Cardiac atrium fibroblast (primary cell): ENCODE measurements at places on chromosomes 1 and 21. TPM values are rescaled to one million over a fixed set of nuclear protein-coding genes. Genes with fewer than 3 reads are reported as not detected.

The KIF2C gene
- total RNA-seq, result 6.1 and 10.4 TPM in 2 replicates

The NUP210L gene
- not detected in 2 replicates for total RNA-seq

The TNFRSF1B gene
- 17.2 and 30.5 TPM in 2 replicates for total RNA-seq

The COP1 gene
- 26.2 and 26.7 TPM in 2 replicates for total RNA-seq

The PLXNA2 gene
- 22.7 and 37.6 TPM in 2 replicates for total RNA-seq

The IGSF9 gene
- total RNA-seq, result 0.16 TPM in 1 of 2 replicates, not detected in the other

The BARHL2 gene
- not detected in 2 replicates for total RNA-seq

The OR2T35 gene
- total RNA-seq, result not detected in 2 replicates

The C1orf94 gene
- not detected in 2 replicates for total RNA-seq

The OR6Y1 gene
- total RNA-seq, result not detected in 2 replicates

The BCAR3 gene
- 44.8 and 45.7 TPM in 2 replicates for total RNA-seq

The MYBPH gene
- total RNA-seq, result not detected in 2 replicates

The LCE2A gene
- not detected in 2 replicates for total RNA-seq

The VASH2 gene
- 2.1 TPM in 1 of 2 replicates, not detected in the other for total RNA-seq

The OR2T34 gene
- not detected in 2 replicates for total RNA-seq

The AKR1A1 gene
- 78.5 and 85.9 TPM in 2 replicates for total RNA-seq

The CALML6 gene
- under 0.01 TPM in 1 of 2 replicates, not detected in the other for total RNA-seq

The C1orf210 gene
- not detected in 2 replicates for total RNA-seq

The HRNR gene
- total RNA-seq, result not detected in 2 replicates

The TMEM54 gene
- total RNA-seq, result 18.8 and 25.4 TPM in 2 replicates

The CNR2 gene
- total RNA-seq, result not detected in 2 replicates

The S100A10 gene
- total RNA-seq, result 247 and 259 TPM in 2 replicates

The FAM163A gene
- total RNA-seq, result not detected in 2 replicates

The SLC22A15 gene
- total RNA-seq, result 1.5 and 4.0 TPM in 2 replicates

The SPRR3 gene
- total RNA-seq, result not detected in 2 replicates

The UBL4B gene
- not detected in 2 replicates for total RNA-seq

The OXCT2 gene
- 2.2 and 2.4 TPM in 2 replicates for total RNA-seq
